ENCODE measurements at places on chromosomes 5 and 9.

GRCh38 chr5:40672425-40672824, 7.3 kb upstream of the PTGER4 start:
- no peak for DNase-seq

DNA sequence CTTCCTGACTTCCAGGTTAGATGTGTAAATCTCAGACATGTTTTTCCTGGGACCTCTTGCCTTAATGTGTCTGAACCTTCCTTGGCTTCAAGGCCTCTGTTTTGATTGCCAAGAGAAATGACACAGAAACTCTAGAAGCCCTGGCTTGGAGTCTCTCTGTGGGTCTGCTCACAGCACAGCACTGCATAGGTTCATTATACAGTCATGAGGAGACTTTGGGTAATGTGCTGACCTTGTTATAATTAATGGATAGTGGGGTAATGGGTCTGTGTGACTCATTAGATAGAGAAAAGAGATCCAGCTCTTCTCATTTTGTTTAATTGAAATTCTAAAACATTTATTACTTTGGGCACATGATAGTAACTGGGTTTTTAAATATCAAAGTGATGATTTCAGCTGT, 175.8 kb upstream of the GLRA1 start:
- DNase-seq, result no peak

GRCh38 chr9:72326641-72327040, 38.4 kb downstream of the ZFAND5 start:
- peak; percentile 43 for DNase-seq

DNA sequence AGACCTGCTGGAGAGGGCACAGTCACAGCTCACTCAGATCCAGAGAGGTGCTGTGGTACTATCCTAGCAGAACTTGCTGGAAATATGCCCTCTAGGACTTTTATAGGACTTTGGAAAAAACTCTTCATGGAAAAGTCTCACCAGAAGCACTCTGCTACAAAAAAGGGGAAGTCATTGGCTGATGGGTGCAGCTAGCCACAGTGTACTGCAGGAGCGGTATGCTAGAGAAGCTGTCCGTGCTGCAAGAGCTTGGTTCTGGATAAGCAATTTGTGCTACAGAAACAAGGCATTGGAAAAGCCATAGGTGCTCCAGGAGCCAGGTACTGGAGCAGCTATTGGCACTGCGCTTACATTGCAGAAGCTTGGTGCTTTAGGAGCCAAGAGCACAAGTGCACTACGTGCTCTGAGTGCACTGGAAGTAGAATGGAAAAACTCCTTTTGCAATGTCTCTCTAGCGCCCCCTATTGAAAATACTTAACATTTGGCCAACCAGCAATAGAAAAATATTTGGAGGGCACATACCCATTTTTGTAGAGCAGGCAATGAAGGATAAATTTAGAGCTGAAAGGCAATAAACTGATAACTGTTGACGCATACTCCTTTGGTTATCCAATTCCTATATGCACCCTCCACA, 83.4 kb downstream of the MEGF10 start:
- no peak for DNase-seq

- no peak for DNase-seq
Observed at GRCh38 chr9:130352586-130353285, 87.2 kb downstream of the HMCN2 start.

GRCh38 chr9:94946256-94946655, 219.8 kb downstream of the AOPEP start:
- DNase-seq, result no peak

DNA sequence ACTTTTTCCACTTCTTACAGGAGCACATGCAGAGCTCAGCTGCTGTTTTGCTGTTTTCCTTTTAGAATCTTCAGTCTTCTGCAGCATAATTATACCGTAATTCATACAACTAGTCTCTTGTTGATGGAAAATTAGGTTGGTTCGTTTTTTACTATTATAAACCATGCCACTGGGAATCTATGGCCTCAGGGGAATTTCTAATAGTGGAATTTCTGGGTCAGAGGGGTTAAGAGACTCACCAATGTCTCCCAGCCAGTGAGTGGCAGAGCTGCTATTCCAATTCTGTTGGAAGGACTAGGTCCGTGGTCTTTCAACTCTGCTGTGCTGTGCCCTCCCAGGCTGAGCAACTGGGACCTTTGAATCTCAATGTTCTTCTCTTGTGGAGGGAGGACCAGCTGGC, 282.5 kb downstream of the ZSWIM6 start:
- no peak for DNase-seq

GRCh38 chr9:70506159-70506558, 91.7 kb upstream of the KLF9 start:
- peak; percentile 54 for DNase-seq

DNA sequence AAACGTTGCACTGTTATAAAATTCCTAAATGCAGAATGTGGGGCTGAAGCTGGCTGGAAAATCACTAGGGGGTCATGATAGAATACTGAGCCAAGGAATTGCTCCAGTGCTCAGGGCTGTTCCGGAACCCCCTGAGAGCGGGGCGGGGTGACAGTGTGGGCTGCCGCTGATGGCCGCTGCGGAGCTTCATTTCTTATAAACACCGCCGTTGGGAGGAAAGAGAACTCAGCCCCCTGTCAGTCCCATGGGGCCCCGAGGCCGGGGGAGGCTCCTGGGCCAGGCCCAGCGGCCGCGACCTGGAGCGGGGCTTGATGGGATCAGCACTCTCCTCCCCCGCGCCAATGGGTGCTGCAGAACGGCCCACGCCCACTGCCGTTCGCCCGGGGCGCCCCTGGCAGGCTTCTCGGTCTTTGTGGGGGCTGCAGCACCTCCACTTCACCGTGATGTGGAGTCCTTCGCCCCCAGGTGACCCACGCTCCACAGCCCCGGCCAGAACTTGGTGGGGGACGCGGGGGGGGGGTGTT, 5.2 kb upstream of the IRF1 start:
- DNase-seq, result peak; percentile 89

DNA sequence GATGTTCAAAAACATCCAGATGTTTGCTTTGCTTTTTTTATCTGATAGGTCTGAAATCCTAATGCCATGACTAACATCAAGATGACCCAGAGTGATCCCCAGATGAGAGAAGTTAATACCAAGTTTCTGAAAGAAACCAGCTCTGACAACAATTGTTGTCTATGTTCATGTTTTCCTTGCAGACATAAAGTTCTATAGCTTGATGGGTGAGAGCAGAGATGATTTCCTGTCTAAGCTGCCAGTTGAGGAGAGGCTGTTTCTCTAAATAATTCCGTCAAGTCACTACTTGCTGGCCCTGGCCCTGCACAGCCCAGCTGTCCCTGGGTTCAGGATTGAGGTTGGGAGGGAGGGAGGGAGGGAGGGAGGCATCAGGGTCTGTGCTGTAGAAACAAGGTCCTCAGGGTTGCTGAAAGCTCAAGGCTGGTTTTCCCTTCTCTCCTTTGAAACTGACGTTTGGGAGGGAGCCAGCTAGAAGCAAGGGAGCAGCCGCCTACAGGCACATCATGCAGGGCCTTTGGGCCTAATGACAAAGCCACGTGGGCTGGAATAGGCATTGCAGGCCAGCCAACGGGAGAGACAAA, 3.9 kb downstream of the SPARC start:
- peak; percentile 54 for DNase-seq

GRCh38 chr5:127311349-127311748, 20.8 kb downstream of the MEGF10 start:
- no peak for DNase-seq

GRCh38 chr9:126390923-126391322, 64.3 kb downstream of the MVB12B start:
- no peak for DNase-seq

- no peak for DNase-seq
Observed at GRCh38 chr5:103013933-103014552, 105.9 kb downstream of the GIN1 start.

GRCh38 chr5:82244151-82244550, 34.0 kb downstream of the RPS23 start:
- DNase-seq, result no peak
